ENCODE measurements at places on chromosomes 11 and 22.

- DNase-seq: peak; percentile 13
Observed at GRCh38 chr11:85595285-85595884, 31.8 kb downstream of the DLG2 start.

GRCh38 chr11:9784602-9785315 lies 120.9 kb downstream of the SWAP70 start:
- no peak for DNase-seq

DNA sequence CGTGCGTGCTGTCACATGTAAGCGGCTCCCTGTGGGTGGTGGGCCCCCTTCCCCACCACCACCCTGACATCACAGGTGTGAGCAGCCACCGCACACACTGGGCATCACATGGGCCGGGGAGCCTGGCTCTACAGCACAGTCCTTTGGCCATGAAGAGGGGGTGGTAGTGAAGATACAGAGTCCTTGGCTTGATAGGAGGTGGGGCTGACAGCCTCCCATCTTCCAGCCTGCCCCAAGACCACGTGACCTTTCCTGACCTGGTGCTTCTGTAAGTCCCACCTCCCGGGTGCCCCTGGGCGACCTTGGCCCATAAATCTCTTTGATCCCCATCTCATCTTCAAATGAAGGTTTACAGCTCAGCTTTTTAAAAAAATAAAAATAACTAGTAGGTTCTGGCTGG lies 21.2 kb upstream of the MGAT3 start:
- no peak for DNase-seq

GRCh38 chr11:38131535-38131934 lies 1533.5 kb upstream of the RAG2 start:
- no peak for DNase-seq

DNA sequence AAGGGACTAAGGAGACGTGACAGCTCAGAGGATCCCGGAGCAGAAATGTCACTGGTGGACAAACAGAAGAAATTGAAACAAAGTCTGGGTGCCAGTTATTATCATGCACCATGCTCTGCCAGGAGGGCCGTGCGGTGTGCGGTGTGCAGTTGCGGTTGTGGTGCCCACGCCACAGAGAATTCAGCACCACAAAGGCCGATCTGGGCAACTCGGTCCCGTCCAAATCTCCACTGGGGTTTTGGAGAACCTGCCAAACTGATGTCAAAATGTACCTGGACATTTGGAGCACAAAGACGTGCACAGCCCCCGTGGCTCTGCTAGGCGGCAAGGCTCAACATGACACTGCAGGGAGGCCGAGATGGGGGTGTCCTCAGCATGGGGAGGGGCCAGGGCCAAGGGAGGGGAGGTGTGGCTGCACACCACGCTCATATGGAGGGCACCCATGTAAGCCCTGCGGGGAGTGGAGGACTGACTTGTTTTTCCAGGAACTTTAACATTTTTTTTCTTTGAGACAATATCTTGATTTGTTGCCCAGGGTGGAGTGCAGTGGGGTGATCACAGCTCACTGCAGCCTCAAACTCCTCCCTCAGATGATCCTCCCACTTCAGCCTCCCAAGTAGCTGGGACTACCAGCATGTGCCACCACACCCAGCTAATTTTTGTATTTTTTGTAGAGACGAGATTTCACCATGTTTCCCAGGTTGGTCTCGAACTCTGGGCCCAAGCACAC lies 39.4 kb downstream of the GNB1L start:
- DNase-seq: no peak

DNA sequence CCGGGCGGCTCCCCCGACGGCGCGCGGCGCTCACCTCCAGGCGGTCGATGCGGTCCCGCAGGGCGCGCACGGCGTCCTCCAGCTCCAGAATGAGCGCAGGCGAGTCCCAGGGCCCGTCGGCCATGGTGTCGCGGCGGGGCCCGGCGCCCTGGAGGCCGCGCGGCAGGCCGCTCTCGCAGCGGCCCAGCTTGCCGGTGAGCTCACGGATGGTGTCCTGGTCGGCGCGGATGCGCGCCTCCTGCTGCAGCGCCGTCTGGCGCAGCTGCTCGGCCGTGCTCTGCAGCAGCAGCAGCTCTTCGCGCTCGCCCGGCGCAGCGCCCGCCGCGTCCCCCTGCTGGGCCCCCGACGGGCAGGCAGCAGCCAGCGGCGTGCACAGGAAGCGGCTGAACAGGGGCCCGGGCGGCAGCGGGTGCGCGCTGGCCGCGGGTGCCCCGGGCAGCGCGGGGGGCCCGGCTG lies 599 bp downstream of the NPTXR start:
- DNase-seq: no peak

- no peak for DNase-seq
Observed at GRCh38 chr22:45473626-45474237, 29.0 kb upstream of the FBLN1 start.

- DNase-seq: no peak
Observed at GRCh38 chr22:38258895-38259294, 13.9 kb downstream of the TMEM184B start.

DNA sequence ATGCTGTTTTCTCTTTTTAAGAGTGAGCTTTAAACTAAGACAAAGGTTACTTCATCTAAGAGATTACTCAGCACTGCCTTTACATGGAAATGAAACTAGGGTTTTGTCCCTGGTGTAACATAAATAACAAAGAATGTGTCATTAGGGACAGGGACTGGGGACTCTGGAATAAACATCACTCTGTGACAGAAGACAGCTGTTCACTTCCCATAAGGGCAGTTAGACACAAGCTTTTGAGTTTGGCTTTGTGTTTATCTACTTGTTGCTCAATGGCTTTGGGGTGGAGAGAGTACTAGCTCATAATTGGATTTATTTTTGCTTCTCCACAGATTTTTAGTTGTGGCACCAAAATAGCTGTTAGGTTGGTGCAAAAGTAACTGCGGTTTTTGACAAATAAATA lies 154.5 kb downstream of the OR4C45 start:
- DNase-seq: no peak

- no peak for DNase-seq
Observed at GRCh38 chr11:34928960-34929680, 12.7 kb downstream of the PDHX start.

DNA sequence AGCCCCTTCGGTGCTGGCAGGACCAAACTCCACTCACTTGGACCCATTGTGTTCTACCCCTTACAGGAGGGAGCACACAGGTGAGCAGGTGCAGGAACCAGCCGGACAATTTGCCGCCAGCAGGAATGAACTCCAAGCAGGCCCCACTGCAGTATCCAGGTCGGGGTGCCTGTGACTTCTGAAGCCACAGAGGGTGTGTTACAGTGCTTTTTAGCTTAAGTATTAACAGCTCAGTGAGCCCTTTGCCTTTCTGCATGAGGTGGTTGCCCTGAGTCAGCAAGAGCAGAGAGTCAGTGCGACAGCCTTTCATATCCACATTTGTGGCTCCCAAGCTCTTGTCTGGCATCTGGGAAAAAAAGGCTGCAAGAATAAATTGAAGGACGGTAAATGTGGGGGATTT lies 366.6 kb upstream of the LRRC4C start:
- DNase-seq: no peak

GRCh38 chr11:70109006-70109405 lies 30.9 kb downstream of the ANO1 start:
- DNase-seq: no peak

DNA sequence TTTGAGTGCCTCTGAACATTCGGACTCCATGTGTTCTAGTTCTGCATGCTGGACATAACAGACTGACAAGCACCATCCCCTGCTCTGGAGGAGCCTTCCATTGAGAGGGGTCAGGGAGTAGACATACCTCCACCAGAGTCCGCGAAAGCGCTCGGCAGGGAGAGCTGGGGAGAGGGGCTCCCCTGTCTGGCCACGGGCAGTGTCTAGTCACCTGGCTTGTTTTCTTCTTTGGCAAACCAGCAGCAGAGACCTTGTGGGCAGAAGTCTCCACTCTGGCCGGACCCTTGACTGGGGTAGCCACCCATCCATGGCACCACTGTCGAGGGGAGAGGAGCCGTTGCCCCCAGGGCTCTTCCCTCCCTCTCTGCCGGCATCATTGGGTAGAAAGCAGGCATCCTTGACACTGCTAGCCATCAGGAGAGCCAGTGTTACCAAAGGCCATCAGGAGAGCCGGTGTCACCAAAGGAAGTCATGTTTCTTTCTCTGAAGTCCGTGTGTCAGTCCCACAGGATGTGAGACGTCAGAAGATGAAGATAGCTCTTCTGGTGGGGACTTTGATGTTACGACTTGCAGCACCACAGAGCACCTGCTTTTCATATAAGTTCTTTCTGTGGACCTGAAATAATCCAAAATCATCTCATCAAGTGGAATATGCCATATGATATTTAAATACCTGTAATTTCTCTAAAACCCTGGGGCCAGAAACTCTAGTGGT lies 305.6 kb downstream of the TBC1D22A start:
- no peak for DNase-seq

GRCh38 chr11:15006139-15006759 lies 34.1 kb upstream of the CALCA start:
- peak; percentile 4 for DNase-seq

DNA sequence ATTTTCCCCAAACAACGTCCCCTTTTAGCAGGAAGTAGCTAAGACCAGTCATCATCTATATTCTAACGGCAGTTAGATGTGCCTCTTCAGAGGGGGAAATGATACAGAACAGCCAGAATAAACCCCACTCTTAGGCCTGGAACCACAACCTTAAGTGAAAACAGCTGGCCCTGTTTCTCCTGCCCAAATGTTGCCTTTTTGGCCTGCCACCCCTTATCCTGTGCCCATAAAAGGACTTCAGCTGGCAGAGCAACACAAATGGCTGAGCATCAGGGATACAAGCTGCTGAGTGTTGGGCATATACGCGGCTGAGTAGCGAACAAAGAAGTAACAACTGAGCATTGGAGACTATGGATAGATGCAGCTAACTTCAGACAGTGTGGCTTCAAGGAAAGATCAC lies 1491.4 kb downstream of the LRRC4C start:
- no peak for DNase-seq

- DNase-seq: no peak
Observed at GRCh38 chr11:102930451-102930850, 25.1 kb downstream of the MMP13 start.

DNA sequence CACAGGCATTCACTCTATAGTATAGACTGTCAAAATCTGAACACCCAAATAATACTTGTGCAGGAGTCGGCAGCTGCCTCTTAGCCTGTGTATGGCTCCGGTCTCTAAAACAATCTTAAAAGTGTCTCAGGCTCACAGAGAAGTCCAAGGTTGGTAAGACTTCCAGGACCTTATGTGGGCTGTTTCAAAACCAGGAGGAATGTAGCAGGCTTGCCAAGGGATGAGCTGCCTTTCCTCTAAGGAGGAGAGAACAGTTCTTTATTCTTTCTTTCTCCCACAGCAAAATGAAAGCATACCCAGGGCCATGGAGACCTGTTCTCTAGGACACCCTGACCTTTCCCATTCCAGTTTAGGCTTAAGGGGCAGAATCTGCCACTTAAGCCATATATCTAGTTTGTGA lies 176.5 kb downstream of the TRPC6 start:
- DNase-seq: no peak

- no peak for DNase-seq
Observed at GRCh38 chr11:8917157-8917825, 6.3 kb downstream of the AKIP1 start.

- no peak for DNase-seq
Observed at GRCh38 chr22:27801616-27802345, at the start of gene MN1. Gene MN1 (minus strand): TSS chr22:27801756. CDS start chr22:27800543, 1,213 bp downstream.

DNA sequence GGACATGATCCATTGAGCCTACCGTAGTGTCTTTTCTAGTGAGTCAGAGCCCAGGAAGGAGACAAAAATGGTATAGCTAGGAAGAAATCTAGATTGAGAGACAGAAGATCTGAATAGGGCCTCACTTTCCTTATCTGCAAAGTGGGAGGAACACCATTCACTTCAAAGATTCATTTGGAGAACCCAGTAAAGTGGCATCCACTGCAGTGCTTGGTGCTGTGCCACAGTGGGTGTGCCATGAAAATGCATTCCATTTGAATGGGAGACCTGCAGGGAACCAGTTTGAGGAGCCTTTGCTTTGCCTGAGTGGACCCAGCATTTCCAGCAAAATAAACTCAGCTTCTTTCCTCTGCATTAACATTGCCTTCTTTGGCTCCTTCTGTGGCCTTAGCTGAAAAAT lies 470.5 kb upstream of the CADM1 start:
- no peak for DNase-seq

GRCh38 chr11:81278991-81279390 lies 1454.7 kb downstream of the FAM181B start:
- DNase-seq: no peak

- no peak for DNase-seq
Observed at GRCh38 chr22:24486501-24486921, 8.6 kb upstream of the UPB1 start.

DNA sequence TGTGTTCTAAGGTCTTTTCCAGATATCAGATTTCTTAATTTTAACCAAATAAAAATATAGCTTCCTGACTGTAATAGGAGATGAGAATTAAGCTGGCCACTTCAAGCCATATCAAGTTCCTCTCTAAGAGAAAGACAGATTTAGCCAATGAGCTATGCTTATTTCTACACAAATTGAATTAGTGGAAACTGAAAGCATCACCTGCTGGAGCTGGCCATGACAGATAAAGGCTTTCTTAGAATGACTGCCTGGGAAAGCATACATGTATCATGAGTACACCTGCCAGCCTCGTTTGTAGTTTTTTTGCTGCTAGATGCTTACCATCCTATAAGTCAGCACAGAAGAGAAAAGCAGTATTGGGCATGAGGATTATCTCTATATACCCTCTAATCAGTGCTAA lies 53.5 kb upstream of the DBX1 start:
- no peak for DNase-seq

- no peak for DNase-seq
Observed at GRCh38 chr11:832529-833113, at the start of gene CD151. Gene CD151 (plus strand): TSS chr11:832952. CDS start chr11:836070, 3,118 bp downstream.

DNA sequence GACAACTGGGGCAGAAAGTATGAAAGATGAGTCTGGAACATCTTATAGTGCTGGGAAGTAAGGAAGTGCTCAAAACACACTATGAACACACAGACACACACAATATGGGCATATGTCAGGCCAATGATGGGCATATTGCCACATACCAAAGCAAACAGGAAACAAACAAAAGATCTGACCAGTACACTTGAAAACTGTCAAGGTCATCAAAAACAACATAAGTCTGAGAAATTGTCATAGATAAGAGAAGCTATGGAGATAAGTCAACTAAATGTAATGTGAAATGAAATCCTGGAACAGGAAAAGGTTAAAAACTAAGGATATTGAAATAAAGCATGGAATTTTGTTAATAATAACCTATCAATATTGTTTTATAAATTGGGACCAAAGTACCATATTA lies 46.4 kb downstream of the GUCY1A2 start:
- DNase-seq: no peak

GRCh38 chr11:565921-566509 lies 5.2 kb downstream of the RASSF7 start:
- DNase-seq: no peak
